ENCODE measurements at places on chromosomes 3 and 15.

GRCh38 chr3:64943866-64944265 lies 256.1 kb upstream of the ADAMTS9 start:
- no peak for DNase-seq

GRCh38 chr15:26838742-26839460 lies 28.0 kb upstream of the GABRA5 start:
- no peak for DNase-seq

DNA sequence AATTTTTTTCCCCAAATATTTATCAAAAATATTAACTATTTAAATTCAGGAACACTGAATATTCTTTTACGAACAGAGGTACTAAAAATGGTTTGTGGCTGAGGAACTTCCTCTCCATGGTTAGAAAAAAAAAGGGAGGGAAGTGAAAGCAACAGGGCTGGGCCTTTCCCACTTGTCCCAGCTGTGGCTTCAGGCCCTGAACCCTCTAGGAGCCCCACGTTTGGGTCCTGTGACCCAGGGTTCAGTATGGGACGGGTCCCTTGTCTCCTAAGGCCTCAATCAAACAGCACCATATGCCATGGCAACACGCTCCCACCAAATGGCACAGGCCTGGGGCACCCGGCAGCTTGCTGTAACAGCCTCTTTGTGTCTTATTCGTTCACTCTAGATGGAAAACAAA lies 32.4 kb downstream of the POC1A start:
- DNase-seq: no peak

DNA sequence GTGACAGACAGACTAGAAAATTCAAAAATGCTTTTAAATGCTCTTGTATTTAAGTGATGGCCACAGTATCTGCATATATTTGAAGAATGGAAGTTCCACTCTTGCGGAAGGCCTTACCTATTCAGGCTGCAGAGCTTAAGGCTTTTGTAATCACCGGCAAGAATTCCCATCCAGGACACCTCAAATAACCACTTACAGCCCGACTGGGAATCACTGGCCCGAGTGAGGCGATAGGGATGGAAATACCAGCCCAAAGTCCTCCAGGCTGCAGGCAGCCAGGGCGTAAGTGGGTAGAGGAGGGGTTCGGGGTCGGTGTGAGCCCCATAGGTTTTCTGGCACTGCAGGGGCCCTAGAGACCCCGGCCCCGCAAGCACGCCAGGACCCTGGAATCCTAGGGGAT lies 9.5 kb downstream of the CMTM7 start:
- DNase-seq: no peak

- no peak for DNase-seq
Observed at GRCh38 chr3:21839176-21839575, 88.2 kb upstream of the ZNF385D start.

GRCh38 chr3:23159929-23160328 lies 43.2 kb upstream of the UBE2E2 start:
- no peak for DNase-seq

- DNase-seq: no peak
Observed at GRCh38 chr3:151008699-151009098, 36.2 kb upstream of the CLRN1 start.

DNA sequence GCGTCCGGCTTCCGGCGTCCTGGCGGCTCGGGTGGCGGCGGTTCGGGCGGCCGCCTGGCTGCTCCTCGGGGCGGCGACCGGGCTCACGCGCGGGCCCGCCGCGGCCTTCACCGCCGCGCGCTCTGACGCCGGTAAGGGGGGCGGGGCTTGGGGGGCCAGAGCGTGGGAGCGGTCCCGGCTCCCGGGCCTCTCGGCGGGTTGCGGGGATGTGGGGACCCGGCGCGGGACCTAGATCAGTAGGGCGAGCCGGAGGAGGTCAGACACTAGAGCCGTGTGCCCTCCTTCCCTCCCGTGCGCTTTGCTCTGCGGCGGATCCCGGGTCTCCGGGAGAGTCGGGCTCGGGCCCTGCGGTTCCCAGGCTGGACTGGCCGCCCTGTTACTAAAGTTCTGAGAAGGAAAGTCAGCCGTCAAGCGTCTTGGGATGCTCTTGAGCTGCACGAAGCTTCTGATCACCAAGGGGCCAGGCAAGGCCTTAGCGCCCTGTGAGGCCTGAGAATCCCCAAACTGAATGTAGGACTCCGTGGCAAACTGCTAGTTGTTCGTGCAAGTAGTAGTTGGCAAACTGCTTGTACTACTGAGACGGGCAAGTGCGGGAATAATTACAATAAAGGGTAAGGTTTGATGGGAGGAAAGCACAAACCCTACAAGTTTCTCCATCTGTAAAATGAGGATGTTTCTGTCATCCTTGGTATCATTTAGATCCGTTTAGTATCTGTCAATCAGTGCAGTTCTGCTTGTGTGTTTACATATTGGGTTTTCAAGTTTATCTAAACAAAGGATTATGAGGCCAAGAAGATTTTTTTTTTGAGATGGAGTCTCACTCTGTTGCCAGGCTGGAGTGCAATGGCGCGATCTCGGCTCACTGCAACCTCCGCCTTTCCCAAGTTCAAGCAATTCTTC lies 587 bp downstream of the PIGX start:
- peak; percentile 4 for DNase-seq

GRCh38 chr15:77487469-77487842 lies 66.8 kb downstream of the HMG20A start:
- no peak for DNase-seq

- DNase-seq: no peak
Observed at GRCh38 chr15:67850994-67851571, 11.2 kb upstream of the RNU6-1 start.

DNA sequence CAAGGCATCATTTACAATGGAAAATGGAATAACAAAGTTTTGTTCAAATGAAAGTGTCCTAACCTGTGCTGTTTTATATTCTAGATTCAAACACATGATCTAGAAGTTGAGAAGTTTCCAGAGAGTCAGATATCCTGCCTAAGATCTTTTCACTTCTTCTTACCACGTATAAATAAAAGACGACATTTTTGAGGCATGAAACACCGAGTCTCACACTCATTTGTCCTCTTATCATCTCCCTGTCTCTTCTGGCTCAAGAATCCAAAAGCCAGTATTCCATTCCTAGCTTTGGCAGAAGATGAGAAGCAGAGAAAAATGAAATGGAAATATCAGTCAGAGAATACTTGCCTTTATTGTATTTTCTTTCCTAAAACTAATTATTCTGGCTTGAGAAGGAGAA lies 738.6 kb upstream of the NR2F2 start:
- DNase-seq: no peak

DNA sequence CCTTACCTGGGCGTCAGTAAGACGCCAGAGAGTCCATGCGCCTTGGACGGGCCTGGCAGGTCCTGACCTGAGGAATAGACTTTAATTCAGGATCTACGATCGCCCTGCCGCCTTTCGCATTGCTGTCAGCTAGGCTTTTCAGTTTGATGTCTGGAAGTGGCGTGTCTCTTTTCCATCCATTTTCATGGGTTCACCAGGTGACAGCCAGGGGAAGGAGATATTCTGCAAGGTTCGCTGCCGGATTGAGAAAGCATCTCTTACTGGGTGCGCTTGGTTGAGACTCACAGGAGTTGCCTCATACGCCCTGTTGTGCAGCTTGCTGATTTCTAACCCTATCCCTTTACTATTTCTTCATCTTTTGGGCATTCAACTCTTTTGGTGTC lies 7.4 kb downstream of the EPHA3 start:
- no peak for DNase-seq

DNA sequence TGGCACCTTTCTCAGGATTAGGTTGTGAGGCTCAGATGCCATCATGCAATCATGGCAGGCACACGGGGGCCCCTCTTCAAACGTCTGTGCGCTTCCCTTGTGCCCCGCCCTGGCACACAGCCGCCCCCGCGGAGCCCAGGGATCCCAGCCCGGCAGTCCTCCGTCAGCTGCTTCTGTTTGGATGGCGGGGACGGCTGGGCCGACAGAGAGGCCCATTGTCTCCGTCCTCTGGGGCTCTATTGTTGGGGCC lies 849 bp upstream of the HDAC11 start:
- no peak for DNase-seq

DNA sequence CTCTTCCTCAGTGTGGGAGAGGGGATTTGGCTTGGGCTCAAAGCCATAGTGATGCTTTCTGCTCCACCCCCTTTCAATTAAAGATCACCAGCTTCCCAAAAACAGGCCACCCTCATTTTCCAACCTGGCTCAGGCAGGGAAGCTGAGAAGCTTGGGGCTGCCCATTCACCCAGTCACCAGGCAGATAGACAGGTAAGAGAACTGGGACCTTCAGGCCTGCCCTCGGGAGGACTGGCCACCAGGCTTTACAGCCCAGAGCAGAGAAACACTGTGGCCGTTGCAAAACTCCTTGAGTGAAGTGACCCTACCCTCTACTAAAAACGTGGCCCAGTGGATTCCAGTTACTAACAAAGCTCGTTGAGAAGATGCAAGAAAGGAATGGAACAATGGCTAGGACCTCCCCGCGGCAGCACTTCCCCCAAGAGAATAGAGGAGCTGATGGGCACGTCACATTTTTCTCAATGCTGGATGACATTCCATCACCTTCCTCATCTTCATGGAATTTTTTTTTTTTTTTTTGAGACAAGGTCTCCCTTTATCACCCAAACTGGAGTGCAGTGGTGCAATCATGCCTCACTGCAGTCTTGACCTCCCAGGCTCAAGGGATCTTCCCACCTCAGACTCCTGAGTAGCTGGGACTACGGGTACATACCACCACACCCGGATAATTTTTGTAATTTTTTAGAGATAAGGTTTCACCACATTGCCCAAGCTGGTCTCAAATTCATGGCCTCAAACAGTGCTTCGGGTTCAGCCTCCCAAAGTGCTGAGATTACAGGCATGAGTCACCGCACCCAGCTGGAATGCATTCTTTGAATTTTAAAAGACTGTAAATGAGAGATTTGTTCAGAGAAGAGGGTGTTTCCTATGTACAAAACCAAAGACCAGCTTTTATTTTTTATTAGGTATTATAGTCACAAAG lies 37.9 kb downstream of the LIPC start:
- no peak for DNase-seq

- DNase-seq: no peak
Observed at GRCh38 chr15:45456212-45457106, 66.1 kb downstream of the SLC30A4 start.

DNA sequence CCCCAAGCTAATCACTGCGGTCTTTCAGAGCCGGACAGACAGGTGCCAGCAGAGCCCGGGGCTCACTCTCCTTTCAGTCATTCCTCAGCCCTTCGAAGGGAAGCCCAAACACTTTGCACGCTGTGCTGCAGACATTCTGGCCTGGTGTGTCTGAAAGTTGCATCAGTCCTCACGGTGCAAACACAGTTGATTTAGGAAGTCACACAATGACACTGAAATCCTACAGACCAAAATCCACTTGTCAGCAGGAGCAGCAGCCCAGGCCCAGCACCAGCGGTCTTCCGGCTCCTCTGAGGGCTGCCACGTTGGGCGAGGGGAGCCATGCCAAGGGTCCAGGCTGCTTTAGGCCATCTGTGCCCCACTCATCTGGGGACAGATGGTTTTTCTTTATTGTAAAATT lies 61.6 kb downstream of the RGMA start:
- DNase-seq: peak; percentile 56

GRCh38 chr15:28013976-28014375 lies 85.1 kb downstream of the OCA2 start:
- no peak for DNase-seq

DNA sequence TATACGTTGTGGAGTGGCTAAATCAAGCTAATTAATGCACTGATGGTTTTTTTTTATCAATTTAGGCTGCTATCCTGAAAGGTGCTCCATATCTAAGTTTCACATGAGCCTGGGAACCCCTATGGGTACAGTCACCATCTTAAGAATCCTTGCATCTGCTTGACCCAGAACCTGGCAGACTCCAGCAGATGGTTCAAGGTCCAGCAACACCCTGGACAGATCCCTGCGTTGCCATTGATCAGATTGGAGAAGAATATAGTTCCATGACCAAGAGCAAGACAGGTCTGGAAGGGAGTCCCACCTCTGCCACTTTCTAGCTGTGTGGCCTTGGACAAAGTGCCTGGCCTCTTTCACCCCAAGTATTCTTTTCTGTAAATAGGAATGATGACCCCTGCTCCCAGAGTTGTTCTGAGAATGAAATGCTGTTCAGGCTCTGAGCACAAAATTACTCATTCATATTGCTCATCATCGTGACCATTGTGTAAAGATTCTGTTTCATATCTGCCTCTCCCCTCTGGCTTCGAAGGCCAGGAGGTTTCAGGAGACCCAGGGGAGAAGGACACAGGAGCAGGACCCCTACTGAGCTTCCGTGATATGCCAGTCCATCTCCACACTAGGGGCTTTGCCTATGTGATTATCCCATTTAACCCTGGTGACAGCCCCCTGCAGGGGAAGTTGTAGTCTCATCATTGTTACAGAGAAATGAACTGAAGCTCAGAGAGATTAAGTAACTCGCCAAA lies 30.0 kb upstream of the TSEN2 start:
- DNase-seq: no peak

GRCh38 chr15:90047956-90048575 lies 46.9 kb downstream of the ZNF710 start:
- no peak for DNase-seq

DNA sequence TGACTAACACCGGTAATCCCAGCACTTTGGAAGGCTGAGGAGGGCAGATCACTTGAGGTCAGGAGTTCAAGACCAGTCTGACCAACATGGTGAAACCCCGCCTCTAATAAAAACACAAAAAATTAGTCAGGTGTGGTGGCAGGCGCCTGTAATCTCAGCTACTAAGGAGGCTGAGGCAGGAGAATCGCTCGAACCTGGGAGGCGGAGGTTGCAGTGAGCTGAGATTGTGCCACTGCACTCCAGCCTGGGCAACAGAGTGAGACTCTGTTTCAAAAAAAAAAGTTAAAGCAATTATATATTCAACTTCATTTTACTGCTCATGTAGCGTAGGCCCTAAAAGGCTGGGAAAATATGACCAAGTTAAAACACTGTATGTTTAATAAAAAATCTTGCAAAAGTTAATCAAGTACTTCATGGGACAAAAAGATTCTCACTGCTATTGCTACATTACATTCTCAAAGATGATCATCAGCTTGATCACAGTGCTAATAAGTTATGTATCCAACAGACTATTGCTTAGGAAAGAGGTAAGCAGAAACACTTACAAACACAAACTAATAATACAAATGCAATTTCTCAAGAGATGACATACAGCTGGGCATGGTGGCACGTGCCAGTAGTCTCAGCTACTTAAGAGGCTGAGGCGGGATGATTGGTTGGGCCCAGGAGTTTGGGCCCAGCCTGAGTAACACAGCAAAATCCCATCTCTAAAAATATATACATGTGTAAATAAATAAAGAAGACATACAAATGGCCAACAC lies 2.7 kb downstream of the COPS2 start:
- DNase-seq: no peak

DNA sequence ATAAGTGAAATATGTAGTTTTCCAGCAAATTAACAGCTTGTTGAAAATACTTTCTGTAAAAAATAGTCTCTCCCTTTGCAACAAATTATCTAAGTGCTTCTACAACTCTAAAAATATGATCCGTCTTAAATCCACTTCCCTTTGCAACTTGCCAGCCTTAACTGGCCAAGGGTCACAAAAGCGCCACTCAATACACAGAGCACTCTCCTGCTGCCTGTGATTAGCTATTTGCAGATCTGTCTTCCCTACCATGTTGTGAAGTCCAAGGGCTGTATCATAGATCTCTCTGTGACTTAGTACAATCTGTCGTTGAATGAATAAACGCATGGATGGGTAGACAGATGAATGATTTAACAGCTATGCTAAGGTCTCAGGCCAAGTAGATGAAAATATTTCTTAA lies 76.2 kb downstream of the ITGB5 start:
- no peak for DNase-seq

GRCh38 chr3:14991818-14992612 lies 44.6 kb downstream of the NR2C2 start:
- DNase-seq: no peak

GRCh38 chr3:113914646-113915045 lies 33.2 kb upstream of the ZDHHC23 start:
- no peak for DNase-seq

- DNase-seq: peak; percentile 42
Observed at GRCh38 chr15:74311734-74312444, 55.6 kb downstream of the CYP11A1 start.

All from kidney (tissue), 22 donors.